Lower lobe of right lung (tissue), 2 donors: ENCODE measurements at places on chromosomes 4 and X. TPM values are rescaled to one million over a fixed set of nuclear protein-coding genes. Genes with fewer than 3 reads are reported as not detected.

- DNase-seq = no peak
Measured at GRCh38 chr4:139188648-139189416, 11.8 kb upstream of the ELF2 start.

- no peak for DNase-seq
Measured at GRCh38 chr4:41622787-41623186, 84.8 kb downstream of the LIMCH1 start.

The FAAH2 gene
- 6.1 TPM for total RNA-seq

The SYP gene
- total RNA-seq = 4.2 TPM

The MGAT4D gene
- total RNA-seq = not detected
